ENCODE measurements at places on chromosomes 1 and 21.

DNA sequence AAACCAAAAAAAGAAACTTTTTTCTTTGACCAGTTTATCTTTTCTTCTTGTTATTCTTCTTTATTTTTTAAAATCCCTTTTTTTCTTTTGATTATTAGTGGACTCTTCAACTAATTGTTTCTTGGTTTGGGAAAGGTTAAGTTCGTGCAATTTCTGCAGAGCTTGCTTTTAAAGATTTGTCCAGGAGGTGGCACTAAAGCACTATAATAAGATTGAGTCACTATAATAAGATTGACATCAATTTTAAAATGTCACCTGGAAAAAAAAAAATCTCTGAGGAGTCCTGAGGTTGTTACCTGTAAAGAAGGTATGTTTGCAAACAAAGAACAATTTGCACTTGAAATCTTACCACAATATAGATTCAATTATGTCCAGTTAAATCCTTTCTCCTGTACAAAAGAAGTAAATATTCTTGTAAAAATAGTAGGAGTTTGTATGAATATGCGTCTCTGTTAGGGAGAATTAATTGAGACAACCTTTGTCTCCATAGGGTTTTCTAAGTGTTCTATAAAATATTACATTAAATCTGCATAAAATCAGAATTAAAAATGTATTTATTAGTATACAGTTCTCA, 166.7 kb downstream of the ADGRL4 start:
- peak; percentile 63 for DNase-seq

GRCh38 chr1:56780826-56781225, 38.4 kb downstream of the FYB2 start:
- peak; percentile 22 for DNase-seq

GRCh38 chr1:56285554-56286402, 293.6 kb downstream of the PLPP3 start:
- DNase-seq, result no peak

GRCh38 chr1:230212405-230212936, 145.4 kb downstream of the GALNT2 start:
- no peak for DNase-seq
